H54 (cell line): ENCODE measurements at places on chromosomes 1 and 21.

- DNase-seq, result no peak
Observed at GRCh38 chr21:15604413-15604812, 125.4 kb upstream of the USP25 start.

DNA sequence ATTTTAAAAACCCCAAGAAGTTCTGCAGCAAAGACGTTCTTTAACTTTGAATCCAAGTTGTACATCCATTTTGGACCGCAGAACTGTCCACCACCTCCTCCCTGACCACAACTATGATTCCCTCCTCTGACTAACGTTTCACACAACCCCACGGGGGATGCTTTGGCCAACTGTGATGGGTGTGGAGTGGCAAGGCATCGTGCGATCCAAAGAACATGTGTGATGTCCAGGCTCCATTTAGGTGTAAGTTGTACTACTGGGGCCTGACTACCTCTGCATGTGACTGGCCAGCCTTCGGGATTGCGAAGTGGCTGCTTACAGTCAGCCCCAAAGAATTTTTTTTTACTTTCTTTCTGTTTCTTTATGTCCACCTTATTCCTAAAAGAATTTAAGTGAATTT is 6.7 kb downstream of the KCNJ15 start:
- DNase-seq, result no peak

DNA sequence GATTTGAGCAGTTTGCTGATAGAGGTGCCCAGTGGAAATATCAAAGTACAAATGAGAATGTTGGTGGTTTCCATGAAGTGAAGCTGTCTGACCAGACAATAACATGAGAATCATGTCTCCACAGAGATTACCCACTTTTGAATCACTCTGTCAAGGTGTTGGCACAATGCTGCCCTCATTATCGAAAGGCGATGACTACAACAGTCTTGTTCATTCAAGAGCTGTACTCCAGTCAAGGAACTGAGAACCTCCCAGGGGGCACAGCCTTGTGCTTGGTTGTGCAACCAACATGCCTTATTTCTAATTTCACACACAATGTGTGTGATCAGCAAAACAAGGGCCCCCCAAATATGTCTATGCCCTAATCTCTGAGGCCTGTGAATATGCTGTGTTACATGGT is 35.7 kb downstream of the ETS2 start:
- no peak for DNase-seq

DNA sequence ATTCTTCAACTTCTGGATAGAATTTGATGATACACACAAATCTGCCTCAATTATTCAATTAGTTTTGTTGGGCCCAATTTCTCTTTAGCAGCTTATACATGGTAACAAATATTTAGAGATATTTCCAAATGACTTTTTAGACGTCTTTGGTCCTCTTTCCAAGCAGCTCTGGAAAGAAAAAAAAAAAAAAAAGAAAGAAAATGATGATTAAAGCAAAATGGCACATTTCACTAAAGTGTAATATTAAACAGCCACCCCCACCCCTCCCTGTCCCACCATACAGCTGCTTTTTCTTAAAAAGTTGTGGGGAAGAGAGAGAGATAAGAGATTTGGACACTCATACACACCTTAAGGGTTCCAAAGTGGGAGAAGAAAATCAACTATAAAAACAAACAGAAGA is 977 bp downstream of the METTL18 start:
- DNase-seq, result no peak

GRCh38 chr21:35782667-35783066 is 277.7 kb downstream of the SETD4 start:
- no peak for DNase-seq

GRCh38 chr1:235503403-235504121 is 690 bp downstream of the B3GALNT2 start:
- DNase-seq, result peak; percentile 10

GRCh38 chr1:177909416-177909815 is 60.4 kb downstream of the SEC16B start:
- DNase-seq, result no peak

DNA sequence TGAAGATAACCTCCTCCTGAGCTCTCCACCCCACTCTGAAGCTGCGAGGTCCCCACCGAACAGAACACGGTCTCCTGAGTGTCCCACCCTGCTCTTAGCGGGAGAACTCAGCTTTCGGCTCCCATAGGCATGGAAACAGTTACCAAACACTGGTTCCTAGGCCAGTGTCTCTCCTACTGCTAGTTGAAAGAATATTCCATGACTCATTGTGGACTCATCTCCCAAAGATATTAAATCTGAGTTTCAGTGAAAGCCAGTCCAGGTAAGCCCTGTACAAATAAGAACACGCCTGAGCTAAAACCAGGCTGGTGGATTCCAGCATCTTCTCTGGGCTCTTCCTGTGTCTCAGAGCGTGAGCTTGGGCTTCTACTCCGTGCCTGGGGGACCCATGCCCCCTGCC is 107.5 kb upstream of the CLDN14 start:
- peak; percentile 17 for DNase-seq

DNA sequence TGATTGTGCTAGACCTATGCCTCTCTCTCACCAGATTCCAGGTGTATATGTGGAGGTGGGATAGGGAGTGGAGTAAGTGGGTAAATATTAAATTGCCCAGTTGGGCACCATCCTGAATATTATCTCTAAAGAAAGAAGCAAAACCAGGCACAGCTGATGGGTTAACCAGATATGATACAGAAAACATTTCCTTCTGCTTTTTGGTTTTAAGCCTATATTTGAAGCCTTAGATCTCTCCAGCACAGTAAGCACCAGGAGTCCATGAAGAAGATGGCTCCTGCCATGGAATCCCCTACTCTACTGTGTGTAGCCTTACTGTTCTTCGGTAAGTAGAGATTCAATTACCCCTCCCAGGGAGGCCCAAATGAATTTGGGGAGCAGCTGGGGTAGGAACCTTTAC is at the start of gene FCER1A:
Gene FCER1A, plus strand, starts transcription at position 242 of the 400 bp plus-strand sequence. Its CDS starts 29 bp downstream, at position 271.
- no peak for DNase-seq

- peak; percentile 45 for DNase-seq
Observed at GRCh38 chr1:149888247-149888998, 10.9 kb upstream of the BOLA1 start.

DNA sequence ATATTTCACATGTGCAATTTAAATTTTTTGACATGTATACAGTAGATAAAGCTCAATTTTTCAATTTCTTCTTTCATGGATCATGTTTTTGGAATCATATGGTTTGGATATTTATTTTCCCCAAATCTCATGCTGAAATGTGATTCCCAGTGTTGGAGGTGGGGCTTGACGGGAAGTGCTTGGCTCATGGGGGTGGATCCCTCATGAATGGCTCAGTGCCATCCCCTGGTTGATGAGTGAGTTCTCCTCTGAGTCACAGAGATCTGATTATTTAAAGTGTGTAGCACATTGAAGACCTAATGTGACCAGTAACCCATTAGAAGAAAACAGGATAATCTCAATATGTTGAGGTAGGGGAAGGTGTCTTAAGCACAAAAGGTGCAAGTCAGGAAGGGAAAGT is 9.1 kb upstream of the IFI16 start:
- peak; percentile 25 for DNase-seq
